ENCODE measurements at places on chromosomes 11 and 22. TPM values are rescaled to one million over a fixed set of nuclear protein-coding genes. Genes with fewer than 3 reads are reported as not detected.

The MRGPRX4 gene
- not detected for total RNA-seq

- DNase-seq = no peak
Measured at GRCh38 chr11:134030853-134031252, 38.0 kb upstream of the JAM3 start.

GRCh38 chr11:130737866-130738431 is 178.3 kb downstream of the SNX19 start:
- DNase-seq = no peak

DNA sequence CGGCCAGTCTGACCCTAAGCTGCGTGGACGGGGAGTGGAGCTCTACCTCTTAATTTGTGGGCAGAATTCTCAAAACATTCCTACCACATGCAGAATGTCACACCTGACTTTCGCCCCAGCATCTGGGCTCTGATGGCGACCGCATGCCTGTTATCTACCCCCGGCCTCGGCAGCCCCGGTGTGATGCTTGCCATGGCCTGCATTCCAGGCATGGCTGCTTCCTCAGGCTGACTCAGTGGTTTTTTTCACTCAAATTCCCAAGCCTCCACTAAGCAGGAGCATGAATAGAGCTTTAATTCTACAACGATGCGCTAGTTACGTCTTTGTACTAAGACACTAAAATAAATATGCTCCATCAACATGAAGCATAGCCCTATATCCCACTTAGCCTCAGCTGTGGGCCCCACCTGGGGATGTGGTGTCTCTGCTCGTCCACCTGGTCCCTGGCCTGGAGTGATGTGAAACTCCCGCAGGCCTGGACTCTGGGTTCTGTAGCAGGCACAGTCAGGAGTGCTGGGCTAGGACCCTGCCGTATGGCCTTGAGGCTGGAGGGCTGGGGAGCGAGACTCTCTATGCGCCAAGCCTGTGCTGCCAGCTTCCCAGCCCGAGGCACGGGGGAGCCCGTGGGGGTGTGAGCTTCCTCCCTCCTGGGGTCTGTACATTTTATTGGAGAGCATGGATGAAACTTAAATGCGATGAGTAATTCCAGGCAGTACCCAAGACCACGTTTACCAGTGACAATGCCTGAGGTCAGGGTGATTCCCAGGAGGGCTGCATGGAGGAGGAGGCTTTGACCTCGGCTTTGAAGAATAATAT is 153.2 kb downstream of the CTTN start:
- DNase-seq = no peak

DNA sequence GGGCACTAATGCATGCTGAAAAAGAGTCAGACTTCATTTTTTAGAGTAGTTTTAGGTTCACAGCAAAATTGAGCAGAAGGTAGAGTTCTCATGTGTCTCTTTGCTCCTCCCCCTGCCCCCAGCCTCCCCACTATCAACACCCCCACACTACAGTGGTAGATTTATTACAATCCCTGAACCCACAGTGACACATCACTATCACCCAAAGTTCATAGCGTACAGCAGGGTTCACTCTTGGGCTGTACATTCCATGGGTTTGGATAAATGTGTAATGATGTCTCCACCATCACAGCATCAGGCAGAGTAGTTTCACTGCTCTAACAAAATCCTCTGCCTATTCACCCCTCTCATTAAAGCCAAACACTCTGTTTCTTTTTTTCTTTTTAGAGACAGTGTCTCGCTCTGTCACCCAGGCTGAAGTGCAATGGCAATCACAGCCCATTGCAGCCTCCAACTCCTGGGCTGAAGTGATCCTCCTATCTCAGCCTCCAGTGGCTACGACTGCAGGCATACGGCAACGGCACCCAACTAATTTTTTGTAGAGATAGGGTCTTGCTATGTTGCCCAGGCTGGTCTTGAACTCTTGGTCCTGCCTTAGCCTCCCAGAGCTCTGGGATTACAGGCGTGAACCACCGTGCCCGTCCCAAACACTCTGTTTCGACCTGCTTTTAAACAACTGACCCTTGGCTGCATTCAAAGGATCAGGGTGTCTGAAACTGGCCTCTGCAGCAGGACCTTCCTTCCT is 4.1 kb downstream of the BEST1 start:
- DNase-seq = no peak

DNA sequence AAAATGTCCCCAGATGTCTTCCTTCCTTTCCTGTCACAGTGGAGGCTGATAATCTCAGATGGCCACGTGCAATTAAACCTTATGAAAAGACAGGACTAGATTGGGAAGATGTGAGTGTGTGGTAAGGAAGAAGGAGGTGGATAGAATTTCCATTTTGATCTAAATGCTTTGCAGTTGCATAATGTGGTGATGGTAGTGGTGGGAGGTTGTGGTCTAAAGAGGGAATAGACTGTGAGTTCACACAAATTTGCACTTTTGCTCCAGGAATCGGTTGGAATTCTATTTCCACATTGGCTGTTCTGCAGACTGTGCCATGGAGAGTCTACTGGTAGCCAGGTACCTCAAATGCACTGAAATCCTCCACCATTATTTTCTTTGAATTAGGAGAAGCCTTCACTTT is 93.3 kb downstream of the ZBTB16 start:
- DNase-seq = no peak

DNA sequence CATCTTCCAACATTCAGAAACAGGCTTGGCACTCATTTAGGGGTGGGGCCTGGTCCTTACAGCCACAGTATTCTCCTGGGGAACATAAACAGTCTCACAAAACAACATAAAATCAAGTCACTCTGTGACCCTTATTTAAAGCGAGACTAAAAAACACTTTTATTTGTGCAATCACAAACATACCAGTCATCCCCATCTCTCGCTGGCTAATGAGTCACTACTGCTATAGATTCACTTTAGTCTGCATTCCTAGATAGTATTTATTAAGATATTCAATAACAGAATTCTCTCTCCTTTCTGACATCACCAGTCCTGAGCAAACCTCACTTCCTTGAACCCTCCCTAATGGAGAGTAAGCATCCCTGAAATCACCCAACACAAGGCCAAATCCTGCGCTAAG is 68.0 kb downstream of the ZBTB44 start:
- DNase-seq = no peak

The DBX1 gene
- total RNA-seq = not detected

- no peak for DNase-seq
Measured at GRCh38 chr11:104813532-104813931, 84.7 kb downstream of the CASP12 start.

DNA sequence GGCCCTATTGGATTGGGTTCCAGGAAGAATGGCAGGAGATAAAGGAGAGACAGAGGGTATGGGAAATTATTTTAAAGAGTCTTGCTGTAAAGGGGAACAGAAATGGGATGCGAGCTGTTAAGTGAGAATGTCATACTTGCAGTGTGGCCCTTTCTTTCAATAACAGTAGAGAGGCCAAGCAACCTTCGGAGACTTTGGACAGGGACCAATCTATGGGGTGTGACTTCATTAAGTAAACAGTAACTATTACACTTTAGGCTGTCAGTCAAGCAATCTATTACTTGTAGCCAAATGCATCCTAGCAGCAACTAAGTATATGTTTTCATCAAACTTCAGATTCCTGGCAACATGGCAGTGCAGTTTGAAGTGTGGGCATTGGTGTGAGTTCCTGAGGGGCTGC is 376.2 kb upstream of the LARGE1 start:
- DNase-seq = no peak

The USH1C gene
- not detected for total RNA-seq

DNA sequence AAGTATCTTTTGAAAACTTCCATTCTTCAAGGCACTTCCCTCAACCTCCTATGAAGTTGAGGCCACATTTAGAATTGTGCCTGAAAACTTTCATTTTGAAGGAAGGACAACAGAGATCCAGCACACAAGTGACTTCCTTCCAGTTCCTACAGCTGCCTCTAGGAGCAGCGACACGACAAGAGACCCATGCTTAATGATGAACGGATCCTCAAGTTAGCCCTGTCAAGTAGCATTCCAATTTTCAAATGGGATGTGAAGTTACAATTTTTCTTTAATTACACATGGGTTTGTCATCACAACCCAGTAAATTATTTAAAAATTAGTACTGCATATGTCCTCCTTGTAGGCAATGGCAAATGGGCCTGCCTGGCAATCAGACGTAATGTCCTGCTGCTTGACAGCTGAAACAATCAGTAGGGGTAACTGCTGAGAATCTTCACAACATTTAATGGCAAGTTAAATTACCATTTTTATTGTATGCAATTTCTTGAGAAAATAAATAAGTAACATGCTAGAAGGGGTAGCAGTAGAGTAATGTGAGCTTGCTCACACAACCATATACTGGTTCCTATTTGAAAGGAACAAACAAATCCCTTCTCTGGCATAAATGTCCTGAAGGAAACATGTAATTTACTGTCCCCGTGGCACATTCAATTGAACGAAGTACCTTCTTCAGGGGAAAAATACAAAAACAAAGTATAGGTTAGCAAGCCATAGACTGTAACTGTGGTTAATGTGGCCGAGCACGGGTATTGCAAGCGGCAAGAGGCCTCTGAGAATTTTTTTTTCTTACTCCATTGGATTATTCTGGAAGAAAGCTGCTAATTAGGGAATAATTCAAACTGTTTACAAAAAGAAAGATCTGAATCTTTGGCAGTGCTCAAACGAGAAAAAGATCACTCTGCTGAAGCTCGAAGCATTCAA is 288.3 kb downstream of the CADM1 start:
- DNase-seq = no peak

DNA sequence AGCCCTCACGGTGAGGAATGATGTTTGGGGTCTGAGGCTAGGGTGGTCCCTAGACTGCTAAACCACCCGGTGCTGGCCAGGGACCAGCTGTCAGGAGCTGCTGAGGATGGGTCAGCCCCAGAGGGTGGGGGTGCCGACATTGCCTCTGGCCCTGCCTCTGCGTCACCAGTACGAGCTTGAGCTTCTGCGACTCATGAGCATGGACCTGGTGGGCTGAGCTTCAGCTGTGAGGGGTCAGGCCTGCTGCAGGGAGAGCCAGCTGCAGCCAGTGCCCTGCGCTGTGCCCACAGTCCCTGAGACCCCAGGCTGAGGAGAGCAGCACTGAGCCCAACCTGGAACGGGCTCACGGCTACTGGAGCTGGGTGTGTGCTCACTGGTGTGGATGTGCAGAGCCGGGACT is 7.0 kb downstream of the DERL3 start:
- DNase-seq = no peak

GRCh38 chr11:118607401-118608359 is at the start of gene PHLDB1:
Gene PHLDB1, plus strand, starts transcription at chr11:118607615. Its CDS starts 6,222 bp downstream, at chr11:118613837.
- no peak for DNase-seq

- DNase-seq = no peak
Measured at GRCh38 chr22:50734986-50735738, 2.8 kb upstream of the ACR start.

The TCN2 gene
- 28.7 TPM for total RNA-seq

GRCh38 chr11:8693555-8693954 is 11.0 kb downstream of the RPL27A start:
- DNase-seq = no peak

DNA sequence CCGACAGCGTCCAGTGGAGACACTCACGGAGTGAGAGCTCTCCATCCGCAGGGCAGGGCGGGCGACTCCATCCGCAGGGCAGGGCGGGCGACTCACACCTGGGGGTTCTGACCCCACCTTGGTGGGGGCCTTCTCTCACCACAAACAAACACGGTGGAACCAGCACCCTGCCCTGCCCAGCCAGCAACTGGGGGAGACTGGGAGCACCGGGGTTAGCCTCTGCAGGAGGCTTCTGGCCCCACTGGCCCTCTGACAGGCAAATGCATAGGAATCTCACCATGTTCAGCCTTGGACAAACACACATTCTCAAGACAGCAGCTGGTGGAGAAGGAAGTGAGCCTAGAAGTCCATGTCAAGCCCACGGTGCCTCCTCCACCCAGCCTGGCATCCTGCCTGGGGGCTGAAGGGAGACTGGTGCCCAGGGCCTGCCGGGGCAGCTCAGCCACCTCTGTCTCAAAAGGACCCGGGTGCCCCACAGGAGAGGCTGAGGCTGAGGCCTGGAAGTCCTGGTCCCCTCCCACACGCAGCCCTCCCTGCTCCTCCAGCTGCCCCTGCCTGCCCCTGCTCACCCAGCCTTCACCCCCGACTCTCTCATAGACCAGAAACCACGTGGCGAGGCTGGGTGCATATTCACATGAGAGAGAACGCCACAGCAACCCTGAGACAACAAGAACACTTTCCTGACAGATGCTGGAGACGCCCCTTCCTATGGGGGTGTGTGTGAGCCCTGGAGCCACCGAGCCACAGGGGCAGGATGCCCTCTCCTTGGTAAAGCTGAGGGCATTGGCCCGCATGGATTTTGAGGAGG is 98.4 kb upstream of the B3GAT1 start:
- no peak for DNase-seq

GRCh38 chr11:24386546-24387397 is 110.1 kb upstream of the LUZP2 start:
- DNase-seq = no peak

DNA sequence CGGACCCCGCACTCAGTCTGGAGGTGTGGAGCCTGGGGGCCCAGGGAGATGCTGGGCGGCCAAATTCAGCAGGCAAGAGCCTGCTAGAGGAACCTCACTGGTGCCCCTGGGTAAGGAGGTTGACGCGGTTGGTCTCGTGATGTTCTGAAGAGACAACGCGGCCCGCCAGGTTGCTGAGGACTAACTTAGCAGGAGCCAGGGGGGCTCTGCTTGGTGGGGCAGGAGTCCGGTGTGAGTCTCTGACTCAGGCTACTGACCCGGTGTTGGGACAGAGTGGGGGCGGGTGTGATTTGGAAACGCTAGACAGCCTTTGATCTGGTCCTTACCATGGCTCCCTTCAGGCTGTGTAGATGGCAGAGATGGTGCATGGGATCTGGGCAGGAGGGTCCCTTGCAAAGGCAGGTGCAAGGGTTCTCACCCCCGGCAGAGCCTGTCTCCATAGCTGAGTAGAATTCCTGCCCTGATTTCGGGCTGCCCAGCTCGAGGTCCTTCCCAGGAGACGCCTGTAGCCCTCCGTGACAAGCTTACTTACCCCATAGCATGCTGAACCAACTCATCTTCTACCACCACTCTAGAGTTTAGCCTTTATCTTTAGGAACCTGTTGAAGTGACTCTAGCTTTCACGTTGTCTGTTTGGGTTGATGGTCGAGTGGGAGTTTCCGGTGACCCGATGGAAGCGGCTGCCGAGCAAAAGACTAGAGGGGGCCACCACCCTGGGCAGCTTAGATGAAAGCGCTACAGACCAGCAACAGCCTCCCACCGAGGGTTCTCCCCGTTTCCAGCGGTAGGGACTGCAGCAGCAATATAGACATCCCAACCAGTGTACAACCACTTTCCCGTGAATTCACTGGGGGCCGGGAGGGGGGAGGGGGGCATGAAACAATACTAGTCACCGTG is 38.4 kb downstream of the KCNC1 start:
- no peak for DNase-seq

The RASL10A gene
- 0.84 TPM for total RNA-seq

The ARHGEF17 gene
- 141 TPM for total RNA-seq

- DNase-seq = no peak
Measured at GRCh38 chr11:121544956-121545355, 92.2 kb upstream of the SORL1-AS1 start.

The SLC22A25 gene
- not detected for total RNA-seq

The NECTIN1 gene
- 1.7 TPM for total RNA-seq

All from esophagus muscularis mucosa (tissue), 4 donors.